ENCODE measurements at places on chromosomes 7 and 10.

DNA sequence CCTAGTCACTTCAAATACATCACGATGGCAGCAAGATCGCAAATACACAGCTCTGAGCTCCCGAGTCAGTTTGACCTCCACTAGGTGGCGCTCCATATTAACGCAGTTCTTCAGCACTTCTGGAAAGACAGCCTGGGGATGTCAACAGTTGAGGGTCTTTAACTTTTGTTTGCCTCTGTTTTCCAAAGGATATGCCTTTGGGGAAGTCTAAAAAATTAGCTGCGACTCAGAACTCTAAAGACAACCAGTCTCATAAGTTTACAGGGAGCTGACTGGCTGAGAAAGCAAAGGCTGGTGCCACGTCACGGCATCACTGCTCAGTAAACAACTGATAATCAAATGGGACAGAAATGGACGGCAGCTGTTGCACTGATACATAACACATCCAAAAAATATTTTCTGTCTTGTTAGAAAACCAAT, 458.8 kb downstream of the SORCS1 start:
- peak; percentile 48 for DNase-seq

DNA sequence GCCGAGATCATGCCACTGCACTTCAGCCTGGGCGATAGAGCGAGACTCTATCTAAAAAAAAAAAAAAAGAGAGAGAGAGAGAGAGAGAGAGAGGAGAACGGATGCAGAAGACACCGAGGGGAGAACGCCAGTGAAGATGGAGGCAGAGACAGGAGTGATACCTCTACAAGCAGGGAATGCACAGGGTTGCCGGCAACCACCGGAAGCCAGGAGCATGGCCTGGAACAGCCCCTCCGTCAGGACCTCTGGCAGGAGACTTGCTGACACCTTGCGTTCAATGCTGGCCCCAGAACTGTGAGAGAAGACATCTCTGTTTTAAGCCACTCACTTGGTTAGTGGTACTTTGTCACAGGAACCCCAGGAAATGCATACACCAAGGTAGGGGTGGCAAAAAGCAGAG, 38.1 kb upstream of the DUSP5 start:
- no peak for DNase-seq

- no peak for DNase-seq
Observed at GRCh38 chr7:71266912-71267311, 135.0 kb downstream of the GALNT17 start.

DNA sequence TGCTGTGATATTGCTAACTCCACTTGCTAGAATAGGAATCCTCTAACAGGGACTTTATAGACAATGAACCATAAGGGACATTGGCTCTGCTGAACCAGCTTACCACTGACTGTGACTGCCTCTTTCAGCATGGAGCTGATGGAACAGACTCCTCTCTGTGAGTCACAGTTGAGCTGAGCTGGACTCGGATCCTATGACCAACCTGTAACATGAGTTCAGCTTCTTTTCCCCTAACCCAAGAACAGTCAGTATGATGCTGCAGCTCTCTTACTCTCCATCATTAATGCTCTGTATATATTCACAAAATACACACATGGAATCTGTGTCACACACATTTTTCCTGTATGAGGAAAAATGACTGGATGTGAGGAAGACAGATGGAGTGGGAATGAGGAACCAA, 177.9 kb upstream of the BET1 start:
- DNase-seq, result peak; percentile 92

- DNase-seq, result no peak
Observed at GRCh38 chr7:151291206-151291605, 42.7 kb upstream of the SMARCD3 start.

DNA sequence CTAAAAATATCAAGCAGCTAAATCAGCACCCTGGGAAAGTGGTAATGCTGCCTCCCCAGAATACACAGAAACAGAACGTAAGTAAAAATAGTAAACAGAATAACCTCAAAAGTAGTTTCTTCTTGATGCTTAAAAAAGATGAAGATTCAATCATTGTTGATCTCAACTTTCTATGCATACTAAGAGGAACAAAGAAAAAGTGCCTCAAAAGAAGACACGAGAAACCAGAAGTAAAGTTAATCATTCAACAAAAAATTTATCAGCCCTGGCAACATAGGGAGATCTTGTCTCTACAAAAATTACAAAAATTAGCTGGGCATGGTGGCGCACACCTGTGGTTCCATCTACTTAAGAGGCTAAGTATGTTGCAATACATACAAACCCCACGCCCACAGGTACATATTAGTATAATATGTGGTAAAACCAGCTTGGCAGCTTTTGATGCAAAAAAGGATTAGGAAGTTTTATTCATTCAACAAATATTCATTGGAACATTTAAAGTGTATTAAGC, 153.7 kb downstream of the NRBF2 start:
- no peak for DNase-seq

- no peak for DNase-seq
Observed at GRCh38 chr10:132554991-132555647, 17.5 kb downstream of the INPP5A start.

- DNase-seq, result no peak
Observed at GRCh38 chr7:111568419-111568818, 6.1 kb upstream of the IMMP2L start.

DNA sequence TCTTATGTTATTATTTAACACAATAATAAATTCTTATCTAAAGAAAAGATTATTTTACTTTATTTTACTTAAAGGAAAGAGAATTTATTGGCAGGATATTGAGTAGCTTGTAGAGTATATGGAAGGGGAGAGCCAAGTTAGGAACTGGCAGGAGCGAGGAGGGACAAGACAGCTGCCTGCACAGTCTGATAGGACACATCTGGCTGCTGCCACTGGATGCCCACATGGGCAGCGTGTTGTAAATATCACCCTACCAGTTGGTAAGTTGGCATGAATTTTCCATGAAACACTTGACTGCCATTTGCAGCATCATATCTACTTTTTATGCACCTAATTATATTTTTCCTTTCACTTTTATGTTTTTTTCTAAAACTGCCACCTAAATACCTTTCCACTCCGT, 19.6 kb downstream of the SRI start:
- no peak for DNase-seq
